ENCODE measurements at places on chromosomes 11 and 22. TPM values are rescaled to one million over a fixed set of nuclear protein-coding genes. Genes with fewer than 3 reads are reported as not detected.
A peak's percentile ranks its signal among the peaks of the same experiment; 100 is the strongest.

GRCh38 chr22:50600538-50600937 lies at the start of gene MAPK8IP2:
Gene MAPK8IP2, plus strand, starts transcription at chr22:50600793. Its CDS starts 26 bp downstream, at chr22:50600819.
- DNase-seq: no peak

- peak; percentile 23 for DNase-seq
These were observed 42.0 kb downstream of the FAM83F start for GRCh38 chr22:40036591-40037225.

DNA sequence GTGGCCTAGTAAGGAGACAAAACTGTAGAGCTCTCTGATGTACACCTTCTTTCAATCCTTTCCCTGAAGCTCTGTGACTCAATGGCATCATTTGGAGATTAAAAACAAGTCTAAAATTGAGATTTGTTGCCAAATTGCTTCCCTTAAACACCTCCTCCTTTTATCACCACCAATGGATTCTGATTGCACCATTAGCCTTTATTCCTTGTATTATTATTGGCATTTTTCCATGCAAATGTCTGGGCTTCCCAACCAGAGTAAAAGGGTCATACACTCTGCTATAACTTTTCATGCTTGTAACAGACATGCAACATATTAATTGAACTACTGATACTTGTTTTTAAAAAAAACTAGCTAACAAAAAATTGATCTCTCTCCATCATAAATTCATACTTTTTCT lies 124.2 kb downstream of the CCDC34 start:
- DNase-seq: no peak

- DNase-seq: no peak
These were observed 70.0 kb downstream of the NAT10 start for GRCh38 chr11:34175284-34176019.

CSF2RB gene
- total RNA-seq: 11.7 TPM

DNA sequence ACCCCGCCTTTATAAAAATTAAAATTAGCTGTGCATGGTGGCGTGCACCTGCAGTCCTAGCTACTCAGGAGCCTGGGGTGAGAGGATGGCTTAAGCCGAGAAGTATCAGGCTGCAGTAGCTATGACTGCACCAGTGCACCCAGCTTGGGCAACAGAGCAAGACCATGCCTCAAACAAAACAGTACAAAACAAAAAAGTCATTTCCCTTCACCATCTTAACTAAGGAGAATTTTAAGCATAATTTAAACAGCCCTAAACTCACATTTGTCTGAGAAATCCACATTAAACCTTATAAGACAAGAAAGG lies 23.3 kb upstream of the TFIP11 start:
- no peak for DNase-seq

DNA sequence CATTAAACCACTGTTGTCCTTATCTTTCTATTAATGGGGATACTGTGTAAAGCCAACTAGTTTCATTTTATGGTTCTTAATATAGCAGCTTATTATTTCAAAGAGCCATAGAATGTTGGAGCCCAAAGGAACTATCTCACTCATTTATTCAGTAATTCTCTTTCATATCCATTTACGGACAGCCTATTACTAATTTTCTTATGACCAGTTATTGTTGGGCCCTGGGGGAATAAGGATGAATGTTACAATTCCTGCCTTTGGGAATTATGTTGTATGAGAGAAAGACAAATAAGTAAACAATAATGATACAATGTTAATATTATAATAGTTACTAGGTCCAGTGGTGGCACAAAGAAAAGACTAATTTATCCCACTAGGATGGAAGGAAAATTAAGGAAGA lies 52.4 kb downstream of the AAMDC start:
- no peak for DNase-seq

DNA sequence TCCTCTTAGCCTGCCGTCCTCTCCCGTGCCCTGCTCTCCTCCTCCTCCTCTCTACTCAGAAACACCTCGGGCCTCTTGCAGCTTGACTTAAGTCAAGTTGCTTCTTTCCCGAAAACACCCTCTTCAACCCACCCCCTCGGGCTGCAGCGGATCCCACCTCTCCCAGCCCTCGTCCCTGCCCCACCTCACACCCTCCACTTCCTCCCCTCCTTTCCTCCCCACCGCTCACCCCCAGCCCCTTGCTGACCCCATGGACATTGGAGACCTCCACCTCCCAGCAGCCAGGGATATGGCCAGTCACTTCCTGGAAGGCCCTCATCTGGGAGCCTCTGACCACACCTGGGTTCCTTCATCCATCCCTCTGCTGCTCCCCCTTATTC lies 8.5 kb upstream of the CYTH4 start:
- DNase-seq: no peak

- DNase-seq: no peak
These were observed 127.6 kb upstream of the C11orf58 start for GRCh38 chr11:16610738-16611388.

Data from activated T-helper 1 cell treated with anti-CD3 and anti-CD28 coated beads, Interleukin-12 subunit alpha, Interleukin-12 subunit beta, Interleukin-2, Interleukin-4 antibody, amounts not matched to agents 30 ng/mL and 10 ng/mL and 1 ng/mL, durations not matched to agents 14 hours and 24 hours and 36 hours (primary cell).